Fibroblast of skin of left quadriceps (primary cell): ENCODE measurements at places on chromosomes 2 and 18.

- DNase-seq: no peak
Observed at GRCh38 chr2:147559070-147559725, 285.6 kb upstream of the ACVR2A start.

DNA sequence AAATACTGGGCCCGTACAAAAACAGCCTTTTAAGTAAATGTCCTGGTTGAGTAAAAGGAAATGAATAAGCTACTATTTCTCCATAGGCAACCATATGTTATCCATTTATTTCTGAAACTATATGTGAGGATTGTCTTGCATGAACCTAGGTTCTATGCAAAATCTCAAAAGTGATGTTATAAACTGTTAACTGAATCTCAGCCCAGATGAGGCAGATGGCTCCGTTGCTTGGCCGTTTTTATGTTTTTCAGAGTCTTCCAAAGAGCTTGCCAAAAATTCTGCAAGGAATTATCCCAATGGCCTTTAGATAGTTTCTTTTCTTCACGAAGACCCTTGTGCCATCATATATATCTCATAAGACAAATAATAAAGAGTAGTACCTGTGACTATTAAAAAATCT is 1669.5 kb upstream of the DDX18 start:
- no peak for DNase-seq

GRCh38 chr2:68798569-68798968 is 64.0 kb downstream of the ARHGAP25 start:
- DNase-seq: no peak

GRCh38 chr2:15984368-15985255 is 44.3 kb downstream of the MYCN start:
- DNase-seq: no peak

DNA sequence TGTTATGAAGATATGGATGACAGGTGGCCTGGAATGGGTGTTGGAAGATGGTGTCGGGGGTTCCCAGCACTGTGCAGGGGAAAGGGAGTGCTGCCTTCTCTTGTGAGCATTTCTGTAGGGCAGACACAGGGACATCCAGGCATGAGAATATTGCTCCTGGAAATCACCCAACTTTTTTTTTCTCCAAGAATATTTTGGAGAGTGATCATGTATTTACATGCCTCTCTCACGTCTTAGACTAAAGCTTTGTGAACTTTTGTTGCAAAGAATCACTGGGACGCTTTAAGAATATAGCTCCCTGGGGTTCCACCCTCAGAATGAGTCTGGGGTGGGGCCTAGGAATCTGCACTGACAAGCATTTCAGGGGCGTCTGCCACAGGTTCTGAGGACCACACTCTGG is 68.7 kb downstream of the VWA3B start:
- DNase-seq: no peak

- no peak for DNase-seq
Observed at GRCh38 chr2:228615496-228615895, 434.0 kb upstream of the SPHKAP start.

- DNase-seq: no peak
Observed at GRCh38 chr2:1947316-1947715, 203.0 kb upstream of the PXDN start.

DNA sequence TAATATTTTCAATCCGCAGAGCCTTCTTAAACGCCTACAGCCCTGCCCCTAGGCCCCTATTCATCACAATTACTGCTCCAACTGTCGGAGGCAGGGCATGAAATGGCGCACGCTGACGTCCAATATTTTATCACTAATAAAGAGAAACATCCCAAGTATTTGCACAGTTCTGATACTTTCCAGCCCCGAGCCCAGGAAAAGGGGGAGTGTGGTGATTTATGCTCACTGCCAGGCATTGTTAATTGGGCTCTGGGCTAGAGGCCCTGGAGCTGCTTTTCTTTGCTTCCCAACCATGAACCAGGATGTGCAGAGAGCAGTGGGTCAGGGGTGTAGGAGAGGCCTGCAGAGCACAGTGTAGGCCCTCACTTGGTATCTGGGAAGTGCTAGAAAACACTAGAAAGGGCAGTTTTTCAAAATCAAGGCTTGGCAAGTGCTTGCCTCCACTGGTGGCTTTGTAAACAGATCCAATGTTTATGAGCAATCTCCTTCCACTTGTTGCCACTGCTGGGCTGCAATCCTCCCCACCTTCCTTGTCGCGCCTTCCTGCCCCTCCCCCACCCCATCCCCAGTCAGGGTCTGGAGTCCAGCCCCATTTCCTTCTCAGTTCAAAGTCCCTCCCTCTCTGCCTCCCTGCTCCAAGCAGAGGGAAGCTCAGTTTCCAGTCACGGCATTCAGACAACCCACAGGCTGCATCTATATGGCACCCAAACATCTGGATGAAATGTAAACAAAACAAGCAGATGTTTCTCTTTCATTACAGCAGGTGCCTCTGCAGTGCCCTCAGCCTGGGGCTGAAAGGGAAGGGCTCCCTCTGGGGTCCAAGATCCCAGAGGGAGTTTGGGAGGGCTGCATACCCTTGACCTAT is 83.9 kb upstream of the PKDCC start:
- DNase-seq: peak; percentile 88

GRCh38 chr2:232779934-232780333 is 3.6 kb upstream of the KCNJ13 start:
- DNase-seq: no peak

GRCh38 chr2:51103205-51103604 is 71.3 kb upstream of the NRXN1 start:
- peak; percentile 3 for DNase-seq

GRCh38 chr2:240433973-240434727 is 1.3 kb upstream of the GPC1 start:
- DNase-seq: peak; percentile 77

GRCh38 chr2:173191601-173192000 is 116.0 kb downstream of the MAP3K20 start:
- no peak for DNase-seq

DNA sequence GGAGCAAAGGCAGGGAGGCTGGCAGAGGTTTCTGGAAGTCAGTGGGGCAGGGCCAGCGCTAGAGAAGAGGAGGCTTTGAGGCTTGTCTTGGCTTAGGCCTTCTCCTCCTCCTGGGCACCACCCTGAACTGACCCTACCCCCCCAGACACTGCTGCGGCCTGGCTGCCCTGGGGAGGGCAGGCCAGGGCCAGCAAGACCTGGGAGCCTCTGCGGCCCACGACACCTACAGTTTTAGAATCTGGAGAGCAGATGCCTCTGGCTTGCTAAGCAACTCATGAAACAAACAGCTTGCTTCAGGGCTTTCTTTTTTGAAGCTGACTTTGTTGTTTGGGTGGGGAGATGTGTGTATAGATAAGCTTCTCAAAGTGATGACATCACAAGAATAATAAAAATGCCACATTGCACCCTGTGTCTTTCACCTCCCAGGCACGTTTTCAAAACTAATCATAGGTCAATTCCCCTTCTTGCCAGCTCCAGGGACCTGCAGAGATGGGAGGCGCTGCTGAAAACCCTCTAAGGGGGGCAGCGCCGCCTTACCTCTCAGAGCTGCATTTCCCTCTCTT is 46.2 kb upstream of the SMAD7 start:
- peak; percentile 58 for DNase-seq

- no peak for DNase-seq
Observed at GRCh38 chr2:174438146-174438886, 42.8 kb downstream of the SCRN3 start.

- no peak for DNase-seq
Observed at GRCh38 chr2:102592601-102593000, 26.8 kb upstream of the SLC9A2 start.

DNA sequence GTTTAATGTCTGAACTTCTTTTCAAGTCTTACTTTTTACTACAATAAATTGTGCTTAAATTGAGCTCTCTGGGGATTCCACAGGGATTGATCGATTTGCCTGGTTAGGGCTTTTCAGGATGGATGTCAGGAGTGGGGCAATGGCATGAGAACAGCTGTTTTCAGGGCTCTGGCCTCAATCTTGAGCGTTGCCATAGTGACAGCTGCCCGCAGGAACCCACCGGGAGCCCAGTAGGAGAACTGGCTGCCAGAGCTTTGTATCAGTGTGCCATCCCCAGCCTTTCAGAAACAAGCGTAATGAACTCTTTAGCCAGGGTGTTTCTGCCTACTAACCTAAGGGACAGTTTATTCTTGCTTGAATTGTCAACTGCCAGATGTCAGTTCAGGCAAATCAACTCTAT is 93.5 kb downstream of the GALNT3 start:
- no peak for DNase-seq

DNA sequence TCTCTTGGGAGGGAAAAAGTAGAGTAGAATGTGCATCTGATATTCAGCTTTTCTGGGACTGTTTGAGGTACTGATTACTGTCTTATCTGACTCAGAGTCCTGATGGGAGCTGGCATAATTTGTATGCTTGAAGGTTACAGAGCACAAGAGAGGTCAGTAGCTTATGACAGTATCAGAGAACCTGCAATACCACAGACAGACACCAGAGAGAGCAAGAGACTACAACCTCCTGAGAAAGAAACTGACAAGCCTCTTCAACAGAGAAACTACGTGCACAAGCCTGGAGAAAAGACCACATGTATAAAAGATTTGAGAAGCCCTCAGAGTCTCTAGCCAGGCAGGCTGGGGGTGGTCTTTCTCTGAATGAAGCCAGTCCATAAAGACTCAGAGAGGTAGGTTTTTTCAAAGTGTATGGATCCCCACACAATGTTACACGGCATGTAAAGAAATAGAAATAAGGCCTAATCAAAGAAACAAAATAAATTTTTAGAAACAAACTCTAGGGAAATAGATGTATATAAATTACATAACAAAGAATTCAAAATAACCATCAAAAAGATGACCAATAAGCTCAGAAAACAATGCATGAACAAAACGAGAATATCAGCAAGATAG is 568.3 kb downstream of the LRRTM4 start:
- peak; percentile 0 for DNase-seq

DNA sequence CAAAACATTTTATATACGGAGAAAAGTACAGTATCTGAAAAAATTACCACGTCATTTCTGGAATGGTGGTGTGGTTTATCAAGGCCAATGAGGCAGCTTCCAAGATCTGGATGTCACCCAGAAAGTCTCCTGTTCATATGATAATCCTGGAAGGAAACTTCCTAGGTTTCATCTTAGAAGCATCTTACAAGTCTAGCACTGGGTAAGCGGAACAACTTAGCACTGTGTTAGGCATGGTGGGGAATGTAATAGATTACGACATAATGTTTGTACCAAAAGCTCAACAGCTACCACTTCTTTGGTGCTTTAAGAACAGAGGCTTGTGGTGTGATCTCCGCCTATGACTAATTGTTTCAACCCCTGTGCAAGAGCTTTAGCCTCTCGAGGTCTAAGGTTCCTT is 63.1 kb upstream of the LYPD1 start:
- DNase-seq: no peak

DNA sequence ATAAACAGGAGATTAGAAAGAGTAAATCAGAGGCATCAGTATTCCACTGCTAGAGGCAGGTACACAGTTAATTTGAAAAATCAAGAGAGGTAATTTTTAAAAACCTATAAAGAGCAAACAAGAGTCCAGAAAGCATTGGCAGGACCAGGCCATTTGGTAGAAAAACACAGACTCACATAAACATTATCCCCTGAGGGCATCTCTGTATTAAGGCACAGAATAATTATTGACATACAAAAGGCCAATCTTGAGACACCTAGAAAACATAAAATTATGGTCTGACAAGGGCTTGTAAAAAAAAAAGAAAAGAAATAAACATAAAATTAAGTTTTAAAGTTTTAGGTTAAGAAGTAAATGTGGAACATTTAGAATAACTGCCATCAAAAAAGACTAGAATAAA is 120.6 kb downstream of the OSBPL1A start:
- no peak for DNase-seq

- no peak for DNase-seq
Observed at GRCh38 chr2:142285480-142285879, 154.7 kb upstream of the LRP1B start.

DNA sequence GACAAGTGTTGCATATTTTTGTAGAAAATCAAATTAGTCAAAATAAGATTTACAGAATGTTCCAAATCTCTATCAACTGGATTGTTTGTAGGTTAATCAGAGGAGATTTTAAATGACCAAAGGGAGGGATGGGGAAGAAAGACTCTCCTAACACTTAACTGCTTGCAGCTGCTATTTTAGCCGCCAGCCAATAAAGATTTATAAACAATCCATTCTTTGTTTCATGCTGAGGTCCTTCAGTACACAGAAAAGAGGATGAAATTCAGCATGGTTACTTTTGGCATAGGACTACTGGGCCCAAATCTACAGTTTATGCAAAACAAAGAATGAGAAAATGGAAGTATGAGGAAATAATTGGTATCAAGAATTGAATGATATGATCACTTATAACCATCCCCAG is 86.4 kb upstream of the FN1 start:
- no peak for DNase-seq

GRCh38 chr18:10113121-10114022 is 199.6 kb downstream of the VAPA start:
- no peak for DNase-seq

- DNase-seq: no peak
Observed at GRCh38 chr2:32229635-32230034, 35.1 kb downstream of the NLRC4 start.

GRCh38 chr2:137522620-137523011 is 441.7 kb upstream of the HNMT start:
- DNase-seq: no peak

GRCh38 chr2:148853458-148853857 is 21.6 kb upstream of the KIF5C start:
- DNase-seq: no peak

GRCh38 chr2:97067279-97068004 is 27.2 kb downstream of the FAHD2B start:
- DNase-seq: no peak

GRCh38 chr2:209942426-209942825 is 60.0 kb upstream of the RPE start:
- DNase-seq: no peak

DNA sequence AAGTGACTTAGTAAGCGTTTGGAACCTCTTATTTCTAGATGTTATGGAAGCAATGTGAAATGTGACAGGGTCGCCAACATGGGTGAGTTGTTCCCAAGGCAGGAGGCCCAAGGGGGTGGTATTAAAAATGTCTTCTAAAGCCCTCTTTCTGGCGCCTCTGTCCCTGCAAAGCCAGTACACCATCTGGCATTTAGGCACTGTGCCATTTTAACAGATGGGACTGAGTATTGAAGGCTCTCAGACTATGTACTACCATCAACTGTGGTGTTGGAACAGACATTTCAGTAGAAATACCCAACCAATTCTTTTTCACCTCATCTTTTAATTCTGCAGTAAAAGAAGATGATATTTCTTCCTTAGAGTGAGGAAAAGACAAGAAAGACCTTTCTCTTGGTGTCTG is 384.5 kb upstream of the MMADHC start:
- DNase-seq: peak; percentile 7

- no peak for DNase-seq
Observed at GRCh38 chr2:158325031-158325781, 131.3 kb downstream of the CCDC148 start.

GRCh38 chr2:88537640-88538039 is 85.1 kb upstream of the FOXI3 start:
- no peak for DNase-seq

- DNase-seq: no peak
Observed at GRCh38 chr2:199223791-199224190, 233.9 kb downstream of the SATB2 start.
